Epithelial cell of alveolus of lung (primary cell): ENCODE measurements at places on chromosomes 16 and 17. TPM values are rescaled to one million over a fixed set of nuclear protein-coding genes. Genes with fewer than 3 reads are reported as not detected.

Gene ITGAX
- not detected in 2 replicates for total RNA-seq

Gene MON1B
- total RNA-seq = 20.3 and 27.2 TPM in 2 replicates

Gene PRSS53
- total RNA-seq = 0.52 and 8.1 TPM in 2 replicates

Gene OR3A3
- not detected in 2 replicates for total RNA-seq

Gene CDC6
- 6.2 and 26.8 TPM in 2 replicates for total RNA-seq

Gene KRT32
- total RNA-seq = 0.13 TPM in 1 of 2 replicates, not detected in the other
